ENCODE measurements at places on chromosomes 13 and 19.

DNA sequence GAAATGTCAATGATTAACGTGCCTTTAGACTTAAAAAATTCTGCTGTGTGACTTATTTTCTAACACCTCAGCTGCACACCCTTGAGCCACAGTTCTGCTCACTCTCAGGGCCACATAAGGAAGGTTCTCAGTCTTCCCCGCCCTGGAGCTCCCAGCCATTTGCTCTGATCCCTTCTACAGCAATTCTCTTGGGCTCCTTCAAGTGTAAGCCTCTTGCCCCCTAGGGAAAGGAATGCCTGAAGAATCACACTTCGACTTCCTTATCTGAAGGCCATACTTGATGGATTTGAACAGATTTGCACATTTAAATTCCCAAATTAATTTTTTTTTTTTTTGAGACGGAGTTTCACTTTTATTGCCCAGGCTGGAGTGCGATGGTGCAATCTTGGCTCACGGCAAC is 44.2 kb downstream of the RASA3 start:
- no peak for DNase-seq

DNA sequence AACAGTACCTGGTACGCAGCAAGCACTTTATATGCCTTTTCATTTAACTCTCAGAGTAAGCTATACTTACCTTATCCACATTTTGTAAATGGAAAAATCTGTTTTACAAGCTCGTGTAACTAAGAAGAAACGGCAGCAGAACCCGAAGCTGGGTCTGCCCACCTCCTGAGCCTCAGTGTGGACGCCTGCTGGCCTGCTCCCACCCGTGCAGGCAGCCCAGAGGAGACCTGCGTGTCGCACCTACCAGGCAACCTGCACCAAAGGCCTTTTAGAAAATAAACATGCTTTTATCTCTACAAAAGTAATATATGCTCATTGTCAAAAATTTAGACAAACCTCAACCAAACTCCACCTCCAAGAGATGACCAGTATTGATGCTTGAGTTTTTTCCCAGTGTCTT is 62.7 kb downstream of the CRYL1 start:
- DNase-seq, result no peak

DNA sequence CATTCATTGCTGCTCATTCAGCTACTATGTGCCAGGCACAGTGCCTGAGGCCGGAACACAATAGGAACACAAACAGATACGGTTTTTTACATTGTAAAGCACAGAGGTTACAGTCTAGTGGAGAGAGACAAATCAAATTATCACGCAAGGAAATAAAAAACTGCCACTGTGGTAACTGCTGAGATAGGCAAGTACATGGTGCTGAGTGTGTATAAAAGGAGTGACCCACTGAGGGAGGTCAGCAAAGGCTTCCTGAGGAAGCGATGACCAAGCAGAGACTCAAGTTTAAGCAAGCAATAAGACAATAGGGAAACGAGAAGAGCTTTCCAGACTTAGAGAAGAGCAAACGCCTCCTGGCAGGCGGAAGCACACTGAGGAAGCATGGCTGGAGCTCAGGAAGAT is 56.4 kb downstream of the NUFIP1 start:
- DNase-seq, result no peak

GRCh38 chr19:52785506-52785905 is 1.1 kb downstream of the ZNF600 start:
- DNase-seq, result no peak

DNA sequence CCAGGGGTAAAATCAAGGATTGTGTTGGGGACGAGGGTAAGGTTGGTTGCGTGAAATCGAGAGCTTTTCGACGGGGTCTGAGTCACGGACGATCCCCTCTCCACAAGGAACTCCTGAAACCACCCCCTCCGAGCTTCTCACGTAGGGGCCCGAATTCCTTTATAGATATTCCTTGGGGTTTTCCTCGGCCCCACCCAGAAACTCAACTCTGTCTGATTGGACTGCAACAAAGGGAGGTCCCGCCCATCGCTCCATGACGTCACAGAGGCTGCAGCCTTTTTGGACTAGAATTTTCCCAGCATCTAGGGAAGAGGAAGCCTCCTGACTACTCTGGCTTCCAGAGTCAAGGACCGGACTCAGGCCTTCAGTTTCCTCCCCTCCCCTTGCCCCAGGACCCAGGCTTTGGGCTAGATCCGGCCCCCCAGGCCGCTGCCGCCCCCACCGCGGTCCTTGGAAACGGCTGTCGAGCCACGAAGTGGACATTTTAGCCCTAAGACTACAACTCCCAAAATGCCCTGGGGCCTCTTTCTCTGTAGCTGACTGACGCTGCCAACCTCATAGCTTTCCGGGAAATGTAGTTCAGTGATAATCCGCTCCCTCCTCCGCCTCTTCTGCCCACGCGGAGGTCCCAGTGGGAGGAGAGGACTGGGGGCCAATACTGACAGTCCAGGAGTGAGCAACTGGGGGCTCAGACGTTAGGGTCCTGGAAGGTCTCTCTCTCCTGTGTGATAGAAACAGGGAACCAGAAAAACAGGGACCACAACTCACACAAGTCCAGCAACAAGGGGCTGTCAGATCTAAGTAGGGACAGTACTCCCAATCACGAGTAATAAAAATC is at the start of gene IZUMO1:
IZUMO1 (minus strand) TSS at position 172 of the 838 bp plus-strand sequence. CDS start 1,050 bp downstream, outside the sequence.
- no peak for DNase-seq

DNA sequence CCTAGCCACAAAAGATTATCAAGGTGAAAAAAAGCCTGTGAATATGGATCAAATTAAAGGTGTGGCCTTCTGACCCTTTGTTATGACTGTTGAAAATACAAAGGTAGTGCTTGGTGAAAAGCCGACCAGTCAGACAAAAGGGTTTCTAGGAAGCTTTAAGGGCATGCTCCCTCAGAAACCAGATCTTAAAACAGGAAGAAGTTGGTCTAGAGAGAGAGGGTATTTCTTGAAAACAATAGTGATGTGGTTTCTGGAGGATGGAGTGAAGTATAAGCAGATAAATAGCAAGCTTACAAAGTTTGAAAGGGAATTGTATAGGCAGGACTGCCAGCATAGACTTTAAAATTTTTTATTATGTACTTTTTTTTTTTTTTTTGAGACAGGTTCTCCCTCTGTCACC is 5.0 kb upstream of the EID2 start:
- DNase-seq, result no peak

- no peak for DNase-seq
These were observed 10.8 kb downstream of the RASA3 start for GRCh38 chr13:114121496-114122126.

DNA sequence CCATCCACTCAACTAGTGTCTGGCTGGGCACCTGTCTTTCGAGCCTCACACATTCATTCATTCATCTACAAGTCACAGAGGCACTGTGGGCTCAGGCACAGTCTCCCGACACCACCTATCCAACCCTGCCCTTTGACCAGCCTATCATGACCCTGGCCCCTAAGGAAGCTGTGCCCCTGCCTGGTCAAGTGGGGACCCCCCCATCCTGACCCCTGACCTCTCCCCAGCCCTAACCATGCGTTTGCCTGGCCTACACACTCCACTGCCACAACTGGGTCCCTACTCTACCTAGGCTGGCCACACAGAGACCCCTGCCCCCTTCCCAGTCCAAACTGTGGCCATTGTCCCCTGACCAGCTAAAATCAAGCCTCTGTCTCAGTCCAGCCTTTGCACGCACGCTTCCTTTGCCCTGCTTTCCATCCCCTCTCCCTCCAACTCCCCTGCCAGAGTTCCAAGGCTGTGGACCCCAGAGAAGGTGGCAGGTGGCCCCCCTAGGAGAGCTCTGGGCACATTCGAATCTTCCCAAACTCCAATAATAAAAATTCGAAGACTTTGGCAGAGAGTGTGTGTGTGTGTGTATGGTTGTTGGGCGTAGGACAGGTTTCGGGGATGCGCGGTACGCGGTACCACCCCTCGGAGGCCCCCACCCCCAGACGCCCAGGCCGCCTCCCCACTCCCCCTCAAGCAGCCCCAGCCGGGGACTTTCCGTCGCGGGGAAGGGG is 404 bp upstream of the IL27RA start:
- no peak for DNase-seq

DNA sequence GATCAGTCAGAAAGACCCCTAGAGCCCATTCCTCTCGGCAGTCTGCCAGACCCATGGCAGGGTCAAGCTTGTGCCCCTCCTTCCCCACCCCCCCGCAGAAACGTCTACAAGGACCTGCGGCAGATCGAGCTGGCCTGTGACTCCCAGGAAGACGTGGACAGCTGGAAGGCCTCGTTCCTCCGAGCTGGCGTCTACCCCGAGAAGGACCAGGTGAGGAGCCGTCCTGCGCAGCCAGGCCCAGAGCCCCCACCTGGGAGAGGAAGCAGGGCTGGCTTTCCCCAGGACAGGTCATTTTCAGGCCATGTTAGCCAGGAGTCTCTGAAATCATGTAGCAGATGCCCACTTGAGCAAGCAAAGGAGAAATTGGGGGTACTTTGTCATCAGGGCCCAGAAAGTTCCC is 12.3 kb downstream of the TMED1 start:
- DNase-seq, result no peak

Measured in NCI-H1417 treated with DMSO at 0.1 percent for 48 hours (cell line).